Naive thymus-derived CD8-positive, alpha-beta T cell (primary cell): ENCODE measurements at places on chromosomes 16 and 17. TPM values are rescaled to one million over a fixed set of nuclear protein-coding genes. Genes with fewer than 3 reads are reported as not detected.
A peak's percentile ranks its signal among the peaks of the same experiment; 100 is the strongest.

DNA sequence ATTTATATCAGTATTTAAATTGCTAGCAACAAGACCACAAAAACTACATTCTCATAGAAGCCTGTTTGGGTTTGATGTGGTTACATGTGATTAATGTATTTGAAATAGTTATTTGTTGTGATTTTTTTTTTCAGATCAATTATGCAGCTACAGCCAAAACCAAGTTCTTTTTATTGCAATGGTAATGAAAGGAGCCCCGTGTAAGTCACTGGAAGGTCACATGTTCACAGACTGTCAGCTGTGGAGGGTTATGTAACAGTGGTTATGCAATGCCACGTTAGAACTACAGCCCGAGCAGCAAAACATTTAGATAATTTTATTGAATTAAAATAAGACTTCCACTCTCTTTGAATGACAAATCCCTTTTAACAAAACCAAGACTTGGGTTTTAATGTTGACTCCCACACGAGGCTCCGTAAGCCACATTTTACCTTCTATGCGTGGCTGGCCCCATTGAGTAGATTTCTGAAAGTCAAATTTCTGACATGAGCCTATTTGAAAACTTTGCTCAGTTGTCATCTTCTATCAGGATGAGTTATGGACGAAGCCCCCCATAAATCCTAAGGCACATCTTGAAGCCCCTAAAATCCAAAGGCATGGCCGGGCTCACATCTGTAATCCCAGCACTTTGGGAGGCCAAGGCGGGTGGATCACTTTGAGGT lies 41.8 kb upstream of the SEC14L1 start:
- no peaks in the 10 kb centered on the region for H3K27me3 ChIP-seq
- peaks cover 38% of the 10 kb centered on the region for H3K4me1 ChIP-seq
- peak overlapping the region; percentile 95 for H3K27ac ChIP-seq
- peak overlapping the region; percentile 55 for H3K4me3 ChIP-seq
- peak; percentile 82 for DNase-seq
- peaks cover 5% of the 10 kb centered on the region for H3K36me3 ChIP-seq

SLC25A11 gene
- 45.0 TPM for total RNA-seq

FN3K gene
- 10.3 TPM for total RNA-seq

DNA sequence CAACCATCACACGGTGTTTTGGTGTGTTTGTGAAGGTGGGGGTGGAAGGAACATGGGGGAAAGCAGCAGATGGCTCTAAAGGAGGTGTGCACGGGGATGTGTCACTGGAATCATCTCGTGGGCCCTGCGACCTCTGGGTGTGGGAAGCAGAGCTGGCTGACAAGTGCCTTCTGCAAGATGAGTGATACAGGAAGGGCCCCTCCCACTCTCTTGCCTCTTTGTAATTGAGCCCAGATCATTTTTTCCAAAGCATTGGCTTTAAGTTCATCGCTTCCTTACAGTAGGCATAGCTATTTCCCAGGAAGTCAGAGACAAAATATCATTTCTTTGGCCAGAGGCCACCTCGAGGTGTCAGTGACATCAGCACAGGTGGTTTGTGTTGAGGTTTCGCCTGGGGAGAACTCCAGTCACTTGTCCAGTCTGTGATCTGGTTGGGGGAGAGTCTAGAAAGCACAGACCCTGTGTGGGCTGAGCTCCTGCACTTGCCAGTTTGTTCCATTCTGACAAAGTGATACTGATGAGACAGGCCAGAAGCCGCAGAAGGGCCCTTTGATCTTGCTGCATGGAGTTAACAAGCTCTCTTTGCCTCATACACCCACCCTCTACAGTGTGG lies 20.6 kb upstream of the SNTB2 start:
- peak overlapping the region; percentile 24 for H3K4me3 ChIP-seq
- H3K27ac ChIP-seq, result peak overlapping the region; percentile 85
- H3K36me3 ChIP-seq, result no peaks in the 10 kb centered on the region
- DNase-seq, result no peak

DNA sequence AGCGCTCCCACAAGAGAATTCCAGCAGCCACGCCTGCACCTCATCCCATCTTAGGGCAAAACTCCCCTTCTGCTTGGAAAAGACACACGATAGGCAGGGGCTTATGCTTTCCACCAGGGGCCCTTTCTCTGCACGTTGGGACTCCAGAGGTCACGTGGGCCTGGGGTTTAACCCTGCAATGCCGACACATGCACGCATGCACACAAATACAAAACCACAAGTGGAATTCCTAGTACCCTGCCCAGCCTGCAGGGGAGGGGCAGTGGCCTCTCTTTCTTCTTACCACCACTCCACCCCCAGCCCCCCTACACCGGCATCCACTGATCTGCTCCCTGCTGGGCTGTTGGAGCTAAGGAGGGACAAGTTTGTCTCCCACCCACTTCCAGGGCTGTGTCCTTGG lies 16.8 kb upstream of the CCDC182 start:
- no peaks in the 10 kb centered on the region for H3K4me1 ChIP-seq
- H3K27ac ChIP-seq, result no peak overlapping the region
- no peak for DNase-seq
- no peaks in the 10 kb centered on the region for H3K36me3 ChIP-seq

ZNF750 gene
- total RNA-seq, result not detected

SPNS1 gene
- total RNA-seq, result 38.1 TPM

LPO gene
- not detected for total RNA-seq

- H3K4me3 ChIP-seq, result peak overlapping the region; percentile 90
- H3K36me3 ChIP-seq, result no peaks in the 10 kb centered on the region
- H3K27me3 ChIP-seq, result peaks cover 6% of the 10 kb centered on the region
- no peak for DNase-seq
Observed at GRCh38 chr16:75555213-75555706, 792 bp downstream of the TMEM231 start.

GRCh38 chr17:81388091-81388611 lies 7.1 kb upstream of the BAHCC1 start:
- no peak overlapping the region for H3K27ac ChIP-seq
- H3K36me3 ChIP-seq, result no peaks in the 10 kb centered on the region
- peaks cover 74% of the 10 kb centered on the region for H3K27me3 ChIP-seq
- H3K4me1 ChIP-seq, result no peaks in the 10 kb centered on the region
- no peak for DNase-seq
- peak overlapping the region; percentile 33 for H3K4me3 ChIP-seq

- peaks cover 7% of the 10 kb centered on the region for H3K4me1 ChIP-seq
- H3K27ac ChIP-seq, result no peak overlapping the region
- no peak for DNase-seq
- H3K36me3 ChIP-seq, result no peaks in the 10 kb centered on the region
- peak overlapping the region; percentile 29 for H3K4me3 ChIP-seq
Observed at GRCh38 chr17:81164371-81165245, 699 bp upstream of the PVALEF start.

DNA sequence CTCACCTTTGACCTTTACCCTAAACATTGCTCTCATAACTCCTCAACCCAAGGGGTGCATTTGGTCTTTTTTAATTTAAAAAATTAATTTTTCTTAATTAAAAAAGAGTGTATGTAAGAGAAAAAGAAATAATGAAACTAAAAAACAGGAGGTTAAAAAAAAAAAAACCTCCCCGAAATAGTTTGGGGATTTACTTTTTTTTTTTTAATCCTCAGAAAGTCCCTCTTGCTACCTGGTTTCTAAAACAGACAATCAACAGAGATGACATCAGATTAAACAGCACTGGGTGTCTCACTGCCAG lies 301.3 kb downstream of the SOX9 start:
- no peaks in the 10 kb centered on the region for H3K36me3 ChIP-seq
- DNase-seq, result no peak
- no peaks in the 10 kb centered on the region for H3K4me1 ChIP-seq
- peaks cover 7% of the 10 kb centered on the region for H3K27me3 ChIP-seq
- H3K27ac ChIP-seq, result no peak overlapping the region

- H3K36me3 ChIP-seq, result no peaks in the 10 kb centered on the region
- H3K27ac ChIP-seq, result peak within 1 kb of the TSS; percentile 89
- H3K4me1 ChIP-seq, result peaks cover 34% of the 10 kb centered on the region
- H3K27me3 ChIP-seq, result no peaks in the 10 kb centered on the region
- H3K4me3 ChIP-seq, result peak within 1 kb of the TSS; percentile 84
Observed at GRCh38 chr16:566475-567372, at the start of gene NHLRC4. TSS of gene NHLRC4 (plus strand) at chr16:567005. CDS start at chr16:568048, 1,043 bp downstream.

GRCh38 chr17:32927724-32928585 lies at the start of gene TMEM98:
TSS of gene TMEM98 (plus strand) at chr17:32928153. CDS start at chr17:32931529, 3,376 bp downstream.
- no peak within 1 kb of the TSS for H3K27ac ChIP-seq
- H3K27me3 ChIP-seq, result peaks cover 49% of the 10 kb centered on the region
- no peaks in the 10 kb centered on the region for H3K36me3 ChIP-seq
- H3K4me3 ChIP-seq, result peak within 1 kb of the TSS; percentile 24
- no peak for DNase-seq

DNA sequence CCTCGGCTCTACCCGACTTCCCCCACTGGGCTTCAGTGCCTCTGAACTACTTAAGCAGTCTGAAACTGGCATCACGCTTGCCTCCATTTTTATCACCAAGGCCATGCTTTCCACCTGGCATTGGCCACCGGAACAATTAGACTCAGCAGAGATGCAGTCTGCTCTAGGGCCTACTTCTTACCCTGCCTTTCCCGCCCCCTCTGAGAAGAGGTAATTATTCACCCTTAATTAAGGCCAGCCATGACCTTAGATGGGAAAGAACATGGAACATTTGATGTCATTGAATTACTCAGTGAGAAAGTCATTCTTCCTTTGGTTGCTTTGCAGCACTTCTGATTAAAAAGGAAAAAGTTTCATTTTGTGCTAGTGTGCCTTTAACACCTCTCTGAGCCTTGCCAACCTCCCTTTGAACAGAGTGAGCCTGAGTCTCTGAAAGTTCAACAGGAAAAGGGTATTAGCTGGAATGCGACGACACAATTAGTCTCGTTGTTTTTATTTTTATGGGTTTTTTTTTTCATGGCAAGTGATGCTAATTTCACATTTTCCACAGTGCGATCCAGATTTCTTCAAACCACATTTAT lies 60.9 kb upstream of the TNRC6A start:
- no peaks in the 10 kb centered on the region for H3K36me3 ChIP-seq
- DNase-seq, result no peak
- peaks cover 9% of the 10 kb centered on the region for H3K27me3 ChIP-seq
- H3K4me1 ChIP-seq, result no peaks in the 10 kb centered on the region

- peaks cover 14% of the 10 kb centered on the region for H3K27me3 ChIP-seq
- H3K36me3 ChIP-seq, result no peaks in the 10 kb centered on the region
- no peak for DNase-seq
- no peaks in the 10 kb centered on the region for H3K4me1 ChIP-seq
- no peak overlapping the region for H3K4me3 ChIP-seq
Observed at GRCh38 chr16:58792188-58792587, 58.1 kb upstream of the GOT2 start.

DNA sequence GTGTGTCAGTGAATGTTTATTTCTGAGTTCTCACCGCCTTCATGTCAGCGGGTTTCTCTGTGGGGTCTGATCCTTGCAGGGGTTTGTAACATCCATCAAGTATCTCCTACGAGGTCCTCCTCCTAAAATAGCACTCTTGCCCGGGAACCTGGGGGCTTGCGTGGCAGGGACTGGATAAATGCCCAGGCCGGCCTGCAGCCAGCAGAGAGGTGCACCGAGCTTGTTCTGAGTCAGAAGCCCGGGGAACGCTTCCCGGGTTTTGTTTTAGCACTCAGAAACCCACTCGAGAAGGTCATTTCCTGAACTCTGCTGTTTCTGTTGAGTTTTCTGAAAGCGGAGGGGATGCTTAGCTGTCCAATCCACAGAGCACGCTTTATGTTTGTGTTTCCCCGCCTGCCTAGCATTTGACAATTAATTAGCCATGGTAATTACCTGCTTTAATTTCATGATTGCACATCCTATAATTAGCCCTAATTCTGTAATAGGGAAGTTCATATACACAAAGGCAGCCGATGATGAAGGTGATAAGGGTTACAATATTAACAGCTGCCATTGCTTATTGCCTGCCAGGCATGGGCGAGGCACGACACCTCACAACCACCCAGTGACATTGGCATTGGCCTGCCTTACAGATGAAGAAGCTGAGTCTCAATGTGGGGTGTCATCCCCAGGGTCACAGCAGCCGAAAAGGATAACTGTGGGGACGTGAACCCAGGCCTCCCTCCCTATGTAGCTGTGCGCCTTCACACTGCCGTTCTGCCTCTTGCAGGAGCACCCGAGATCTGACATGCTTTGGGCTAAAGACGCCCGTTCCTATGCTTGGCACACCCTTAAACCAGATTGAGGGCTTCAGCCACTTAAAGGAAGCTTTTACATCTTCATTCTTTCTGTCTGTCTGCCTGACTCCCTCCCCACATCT lies 333.1 kb downstream of the CPPED1 start:
- no peak for DNase-seq
- no peaks in the 10 kb centered on the region for H3K36me3 ChIP-seq
- peaks cover 2% of the 10 kb centered on the region for H3K4me1 ChIP-seq
- H3K27ac ChIP-seq, result no peak overlapping the region

AOC3 gene
- 1.6 TPM for total RNA-seq

MMD gene
- total RNA-seq, result 9.8 TPM

- no peak for DNase-seq
- H3K27me3 ChIP-seq, result no peaks in the 10 kb centered on the region
- no peak overlapping the region for H3K4me3 ChIP-seq
Observed at GRCh38 chr16:2235695-2236336, 428 bp upstream of the DNASE1L2 start.

TACO1 gene
- 15.5 TPM for total RNA-seq

- no peak overlapping the region for H3K27ac ChIP-seq
- no peak overlapping the region for H3K4me3 ChIP-seq
- H3K27me3 ChIP-seq, result no peaks in the 10 kb centered on the region
- no peak for DNase-seq
- H3K36me3 ChIP-seq, result peaks cover 9% of the 10 kb centered on the region
Observed at GRCh38 chr16:4298761-4299522, 16.9 kb upstream of the GLIS2 start.

KRTAP1-5 gene
- total RNA-seq, result not detected

DNA sequence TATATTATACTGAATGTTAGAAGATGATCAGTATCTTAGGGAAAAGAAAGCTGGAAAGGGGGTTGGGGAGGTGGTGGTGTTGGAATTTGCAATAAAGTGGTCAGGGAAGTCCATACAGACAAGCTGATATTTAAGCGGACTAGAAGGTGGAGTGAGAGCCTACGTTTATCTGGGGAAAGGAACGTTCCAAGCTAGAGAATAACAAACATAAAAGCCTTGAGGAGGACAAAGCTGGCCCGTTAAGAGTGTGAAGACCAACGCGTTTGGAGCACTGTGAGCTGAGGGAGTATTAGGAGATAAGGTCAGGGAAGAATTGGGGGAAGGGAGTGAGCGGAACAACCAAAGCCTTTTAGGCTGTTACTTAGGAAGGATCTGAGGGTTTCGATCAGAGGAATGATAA lies 1.4 kb downstream of the DDX42 start:
- peak overlapping the region; percentile 95 for H3K27ac ChIP-seq
- H3K4me3 ChIP-seq, result peak overlapping the region; percentile 98
- DNase-seq, result no peak
